H9 (cell line): ENCODE measurements at places on chromosomes 12 and 14. TPM values are rescaled to one million over a fixed set of nuclear protein-coding genes. Genes with fewer than 3 reads are reported as not detected.

Gene TBC1D30
- 1.6 and 2.2 TPM in 2 replicates for total RNA-seq

GRCh38 chr12:21542403-21542802 is 16.3 kb downstream of the SPX start:
- no peak overlapping the region for H3K4me3 ChIP-seq
- no peaks in the 10 kb centered on the region for H3K4me1 ChIP-seq
- no peak overlapping the region for H3K27ac ChIP-seq
- H3K36me3 ChIP-seq: no peaks in the 10 kb centered on the region
- H3K27me3 ChIP-seq: no peaks in the 10 kb centered on the region

- DNase-seq: no peak
- no peaks in the 10 kb centered on the region for H3K27me3 ChIP-seq
Observed at GRCh38 chr14:73277376-73277775, 40.1 kb downstream of the PAPLN start.

GRCh38 chr14:62307844-62308243 is 545.6 kb downstream of the SNAPC1 start:
- peak; percentile 33 for DNase-seq
- no peak overlapping the region for H3K4me3 ChIP-seq
- no peak overlapping the region for H3K27ac ChIP-seq
- no peaks in the 10 kb centered on the region for H3K27me3 ChIP-seq

Gene KIF21A
- total RNA-seq: 17.2 and 17.4 TPM in 2 replicates

- H3K27me3 ChIP-seq: no peaks in the 10 kb centered on the region
- 0 out of 2 replicates have a peak, but pooled peaks cover 2% of the 10 kb centered on the region for H3K4me1 ChIP-seq
- no peak for DNase-seq
- no peak overlapping the region for H3K4me3 ChIP-seq
- H3K36me3 ChIP-seq: no peaks in the 10 kb centered on the region
Observed at GRCh38 chr14:65242732-65243134, 140.4 kb upstream of the MAX start.

- H3K27ac ChIP-seq: no peak overlapping the region
- H3K4me3 ChIP-seq: no peak overlapping the region
- no peaks in the 10 kb centered on the region for H3K27me3 ChIP-seq
- DNase-seq: no peak
- peaks cover 22% of the 10 kb centered on the region for H3K36me3 ChIP-seq
Observed at GRCh38 chr12:7339675-7340074, 35.8 kb downstream of the ACSM4 start.
